ENCODE measurements at places on chromosomes 2 and 18. TPM values are rescaled to one million over a fixed set of nuclear protein-coding genes. Genes with fewer than 3 reads are reported as not detected.
A peak's percentile ranks its signal among the peaks of the same experiment; 100 is the strongest.

Gene CCDC74A
- 1.9 TPM for polyA plus RNA-seq

Gene FOXI3
- polyA plus RNA-seq: not detected

Gene MSTN
- polyA plus RNA-seq: 0.16 TPM

Gene NMS
- not detected for polyA plus RNA-seq

Gene MAPK4
- polyA plus RNA-seq: 0.81 TPM

Gene MSH2
- 4.9 TPM for polyA plus RNA-seq

Gene ATP8B1
- polyA plus RNA-seq: 25.5 TPM

Gene CAVIN2
- polyA plus RNA-seq: 12.0 TPM

- DNase-seq: peak; percentile 31
Observed at GRCh38 chr2:176553685-176554100, 284.5 kb downstream of the MTX2 start.

- DNase-seq: no peak
Observed at GRCh38 chr18:8707556-8708300, 2.4 kb downstream of the MTCL1 start.

DNA sequence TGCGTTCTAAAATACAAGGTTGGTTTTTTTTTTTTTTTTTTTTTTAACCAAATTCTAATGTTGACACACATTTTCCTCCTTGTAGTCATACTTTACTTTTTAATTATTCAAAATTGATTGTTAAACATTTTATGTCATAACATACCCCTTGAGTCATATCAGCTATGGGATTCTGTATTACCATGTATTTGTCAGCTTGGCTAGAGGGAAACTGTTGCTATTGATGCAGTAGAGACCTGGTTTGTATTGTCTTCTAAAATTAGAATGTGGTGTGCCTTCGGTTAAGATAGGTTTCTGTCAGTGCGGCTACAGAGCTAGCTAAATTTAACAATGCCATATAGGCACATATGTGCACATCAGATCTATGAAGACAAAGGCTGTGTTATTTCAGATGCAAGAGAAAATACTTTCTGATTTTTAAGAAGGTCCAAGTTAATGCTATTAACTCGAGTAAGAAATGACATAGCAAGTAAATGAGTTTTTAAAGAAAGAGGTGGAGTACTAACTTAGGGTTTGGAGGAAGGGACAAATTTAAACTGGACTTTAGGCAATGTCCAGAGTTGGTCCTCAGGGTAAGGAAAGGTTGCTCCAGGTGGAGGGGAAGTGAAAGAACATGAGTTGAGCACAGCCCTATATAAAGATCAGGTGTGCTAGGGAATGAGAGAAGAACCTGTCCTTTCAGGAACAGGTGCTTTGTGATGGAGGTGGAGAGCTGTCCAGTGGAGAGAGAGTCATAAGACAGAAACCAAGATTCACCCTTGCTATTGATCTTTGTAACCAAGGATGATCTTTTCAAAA is 152.3 kb downstream of the PRPF40A start:
- DNase-seq: no peak

DNA sequence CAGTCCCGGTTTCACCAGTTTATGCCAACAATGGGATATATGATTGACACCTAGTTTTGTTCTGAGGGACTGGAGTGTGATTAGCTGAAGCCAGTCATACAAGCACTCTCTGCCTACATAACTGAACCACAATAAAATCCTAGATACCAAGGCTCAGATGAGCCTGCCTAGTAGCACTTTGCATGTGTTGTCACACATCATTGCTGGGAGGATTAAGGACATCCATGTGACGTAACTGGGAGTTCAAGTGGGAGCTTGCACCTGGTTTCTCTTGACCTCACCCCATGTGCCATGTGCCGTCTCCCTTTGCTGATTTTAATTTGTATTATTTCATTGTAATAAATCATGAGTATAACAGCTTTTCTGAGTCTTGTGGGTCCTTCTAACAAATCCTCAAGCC is 90.3 kb downstream of the TMEM163 start:
- no peak for DNase-seq

DNA sequence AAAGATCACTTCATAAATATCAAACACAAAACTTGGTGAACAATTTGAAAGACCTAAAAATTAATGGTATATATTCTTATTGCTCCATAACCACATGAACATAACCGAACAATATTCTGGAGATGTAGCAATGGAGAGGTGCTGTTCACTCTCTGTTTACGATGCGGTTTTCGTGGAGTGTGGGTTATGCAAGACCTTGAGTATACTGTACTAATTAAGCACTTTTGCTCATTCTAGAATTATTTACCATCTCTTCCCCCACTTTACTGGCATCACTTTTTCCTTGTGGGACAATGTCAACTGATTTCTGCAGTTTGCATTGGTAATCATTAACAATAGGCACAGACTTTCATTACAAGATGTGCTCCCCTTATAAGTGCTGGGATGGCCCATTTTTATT is 97.6 kb downstream of the RAPH1 start:
- DNase-seq: no peak

DNA sequence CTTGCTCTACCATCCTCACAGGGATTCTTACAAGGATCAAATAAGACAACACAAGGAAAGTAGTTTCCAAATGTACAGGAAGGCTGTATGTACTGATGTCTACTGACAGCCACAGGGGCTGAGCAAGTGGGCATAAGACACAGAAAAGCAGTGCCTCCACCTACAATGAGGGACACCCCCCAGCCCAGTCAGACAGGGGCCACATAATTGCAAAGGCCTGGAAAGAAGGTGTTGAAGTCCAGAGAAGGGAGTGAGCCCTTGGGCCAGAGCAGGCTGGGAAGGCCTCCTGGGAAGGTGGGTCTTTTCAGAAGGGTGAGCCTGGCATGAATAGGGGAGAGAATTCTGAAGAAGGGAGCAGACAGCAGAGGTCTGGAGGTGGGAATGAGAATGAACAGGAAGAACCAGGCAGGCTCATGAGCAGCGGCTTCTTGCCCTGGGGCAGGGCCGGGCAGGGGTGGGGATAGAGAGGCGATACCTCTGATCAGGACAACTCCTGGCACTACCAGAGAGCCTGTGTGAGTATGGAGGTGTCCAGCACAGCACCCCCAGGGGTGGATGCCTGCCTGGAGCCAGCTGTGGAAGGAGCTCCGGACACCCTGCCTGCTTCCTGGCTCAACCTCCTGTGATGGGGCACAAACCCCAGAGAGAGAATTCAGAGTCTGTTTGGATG is 30.1 kb downstream of the HS1BP3 start:
- DNase-seq: no peak

DNA sequence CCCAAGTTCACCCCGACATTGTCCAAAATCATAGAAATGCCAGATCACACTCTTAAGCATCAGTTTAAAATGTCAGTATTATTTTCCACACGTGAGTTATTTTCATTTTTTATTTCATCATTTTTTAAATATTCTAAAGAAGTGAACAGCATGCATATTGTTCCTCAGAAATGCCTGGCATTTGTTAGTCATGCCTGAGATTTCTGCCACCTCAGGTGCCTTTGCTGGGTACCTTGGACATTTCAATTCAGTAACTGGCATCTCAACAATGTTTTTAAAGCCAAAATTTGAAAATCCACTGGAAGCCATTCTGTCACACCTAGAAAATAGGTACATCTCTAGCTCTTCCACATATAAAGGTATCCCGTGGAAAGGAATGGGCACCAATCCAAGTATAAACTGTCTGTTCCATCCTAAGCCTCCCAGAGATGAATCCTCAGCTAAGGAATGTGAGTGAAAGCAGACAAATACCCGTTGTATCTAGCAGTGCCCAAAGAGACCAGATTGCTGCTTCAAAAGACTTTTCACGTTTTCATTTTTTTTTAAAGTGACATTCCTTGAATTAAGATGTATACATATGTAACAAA is 159.8 kb downstream of the ZNF385B start:
- no peak for DNase-seq

DNA sequence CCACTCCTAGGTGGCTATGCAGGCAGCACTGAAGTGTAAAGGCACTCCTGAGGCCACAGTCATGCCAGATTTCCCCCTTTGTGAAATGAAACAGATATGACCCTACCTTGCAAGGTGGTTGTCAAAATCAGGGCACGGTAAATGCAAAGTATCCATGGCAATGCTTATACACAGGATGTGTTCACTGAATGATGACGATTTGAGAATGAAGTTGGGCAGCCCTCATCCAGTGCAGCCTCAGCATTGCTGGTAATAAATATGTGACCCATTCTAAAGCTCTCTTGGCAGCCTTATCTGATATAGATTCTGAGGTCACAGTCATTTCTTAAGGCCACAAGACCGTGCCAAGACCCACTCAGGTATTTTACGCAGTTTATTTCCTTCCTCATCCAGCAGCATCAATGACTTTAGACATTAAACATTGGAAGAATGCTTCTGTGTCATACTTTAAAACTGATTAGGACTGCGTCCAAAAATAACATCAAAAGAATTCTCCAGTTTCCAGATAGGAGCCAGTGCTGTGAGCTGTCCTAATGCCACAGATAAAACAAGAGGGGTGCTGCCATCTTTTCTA is 125.5 kb upstream of the SERTAD2 start:
- DNase-seq: no peak

DNA sequence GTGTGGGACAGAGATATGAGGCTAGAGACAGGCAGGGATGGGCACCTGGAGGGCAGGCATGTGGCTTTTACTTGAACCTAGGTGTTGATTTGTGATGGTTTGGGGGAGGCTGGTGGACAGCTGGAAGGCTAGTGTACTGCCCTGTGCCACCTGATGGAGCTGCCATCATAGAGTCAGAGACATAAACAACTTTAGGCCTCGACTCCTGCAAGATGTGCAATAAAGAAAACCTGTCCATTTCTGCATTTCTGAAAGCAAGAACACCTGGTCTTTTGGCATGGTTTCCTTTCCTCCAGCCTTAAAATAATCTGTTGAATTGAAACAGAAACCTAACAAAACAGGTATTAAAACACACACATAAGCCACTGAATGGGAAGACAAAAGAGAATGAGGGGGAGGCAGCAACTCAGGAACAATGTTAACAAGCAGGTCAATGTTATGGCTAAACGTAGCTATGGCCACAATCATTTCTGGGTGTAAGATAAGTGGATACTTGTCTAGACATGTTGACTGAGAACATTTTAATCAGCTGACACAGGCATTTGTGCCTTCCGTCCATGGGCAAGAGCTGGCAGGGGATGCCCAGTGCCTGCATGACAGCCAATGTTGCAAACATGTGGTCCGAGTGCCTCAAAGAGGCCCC is 87.8 kb downstream of the KCTD1 start:
- DNase-seq: no peak

GRCh38 chr2:211957799-211958198 is 580.8 kb downstream of the ERBB4 start:
- DNase-seq: no peak

GRCh38 chr18:8337211-8337610 is 272.0 kb upstream of the RAB12 start:
- DNase-seq: no peak

DNA sequence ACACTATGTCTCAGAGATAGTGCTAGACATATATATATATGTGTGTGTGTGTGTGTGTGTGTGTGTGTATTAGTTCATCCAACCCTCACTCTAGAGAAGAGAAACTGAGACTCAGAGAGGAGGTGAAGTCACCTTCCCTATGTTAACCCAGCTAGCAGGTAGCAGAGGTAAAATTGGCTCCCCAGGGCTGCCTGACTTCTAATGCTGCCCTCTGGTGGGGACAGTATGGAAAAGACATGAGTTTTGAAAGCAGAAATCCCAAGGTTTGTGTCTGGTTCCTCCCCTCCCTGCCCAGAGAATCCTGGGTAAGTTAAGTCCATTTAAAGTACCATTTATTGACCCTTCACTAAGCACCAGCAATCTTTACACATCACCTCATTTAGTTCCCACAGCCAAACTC is 137.7 kb downstream of the THNSL2 start:
- DNase-seq: peak; percentile 25

DNA sequence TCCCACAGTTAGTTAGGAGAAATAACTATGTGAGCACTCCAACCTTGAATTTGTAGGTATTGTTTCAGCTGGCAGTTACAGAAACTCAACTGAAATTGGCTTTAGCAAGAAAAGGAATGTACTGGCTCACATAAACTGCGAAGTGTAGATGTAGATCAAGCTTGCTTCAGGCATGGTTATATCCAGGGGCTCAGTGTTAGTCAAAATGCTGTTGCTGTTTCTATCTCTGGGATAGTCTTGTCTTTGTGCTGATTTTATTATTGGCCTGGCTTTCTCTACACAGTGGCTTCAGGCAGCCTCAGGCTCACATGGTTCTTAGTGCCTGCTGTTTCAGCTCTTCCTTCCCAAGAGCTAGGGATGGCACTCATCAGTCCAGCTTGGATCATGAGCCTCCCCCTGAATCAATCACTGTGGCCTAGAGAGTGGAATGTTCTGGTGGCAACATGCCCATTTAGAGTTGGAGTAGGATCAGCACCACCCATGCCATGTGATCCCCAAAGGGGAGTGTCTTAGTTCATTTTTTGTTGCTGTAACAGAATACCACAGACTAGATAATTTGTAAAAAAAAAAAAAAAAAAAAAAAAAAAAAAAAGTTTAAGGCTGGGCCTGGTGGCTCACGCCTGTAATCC is 69.1 kb upstream of the FOXI3 start:
- DNase-seq: no peak

- no peak for DNase-seq
Observed at GRCh38 chr2:209138079-209138478, 285.8 kb upstream of the MAP2 start.

DNA sequence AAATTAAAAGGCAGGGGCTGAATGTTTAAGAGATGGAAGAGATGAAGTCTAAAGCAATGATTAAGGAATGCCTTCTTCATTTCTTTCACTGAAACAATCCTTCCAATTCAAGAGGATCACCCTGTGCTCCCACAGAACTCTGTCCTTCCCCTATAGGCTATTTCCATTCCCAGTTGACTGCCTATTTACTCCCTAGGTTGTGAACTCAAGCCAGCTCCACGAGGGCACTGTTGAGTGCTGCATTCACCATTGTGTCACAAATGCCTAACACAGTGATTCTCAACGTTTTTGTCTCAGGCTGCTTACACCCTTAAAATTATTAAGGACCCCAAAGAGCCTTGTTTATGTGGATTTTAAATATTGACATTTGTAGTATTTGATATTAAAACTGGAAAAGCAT is 112.4 kb downstream of the AOX1 start:
- no peak for DNase-seq

- DNase-seq: peak; percentile 63
Observed at GRCh38 chr2:110858135-110858725, 125.9 kb downstream of the ACOXL start.

GRCh38 chr2:194926873-194927272 is 730.2 kb upstream of the SLC39A10 start:
- no peak for DNase-seq

GRCh38 chr18:34821669-34822210 is 111.6 kb downstream of the DTNA start:
- no peak for DNase-seq

DNA sequence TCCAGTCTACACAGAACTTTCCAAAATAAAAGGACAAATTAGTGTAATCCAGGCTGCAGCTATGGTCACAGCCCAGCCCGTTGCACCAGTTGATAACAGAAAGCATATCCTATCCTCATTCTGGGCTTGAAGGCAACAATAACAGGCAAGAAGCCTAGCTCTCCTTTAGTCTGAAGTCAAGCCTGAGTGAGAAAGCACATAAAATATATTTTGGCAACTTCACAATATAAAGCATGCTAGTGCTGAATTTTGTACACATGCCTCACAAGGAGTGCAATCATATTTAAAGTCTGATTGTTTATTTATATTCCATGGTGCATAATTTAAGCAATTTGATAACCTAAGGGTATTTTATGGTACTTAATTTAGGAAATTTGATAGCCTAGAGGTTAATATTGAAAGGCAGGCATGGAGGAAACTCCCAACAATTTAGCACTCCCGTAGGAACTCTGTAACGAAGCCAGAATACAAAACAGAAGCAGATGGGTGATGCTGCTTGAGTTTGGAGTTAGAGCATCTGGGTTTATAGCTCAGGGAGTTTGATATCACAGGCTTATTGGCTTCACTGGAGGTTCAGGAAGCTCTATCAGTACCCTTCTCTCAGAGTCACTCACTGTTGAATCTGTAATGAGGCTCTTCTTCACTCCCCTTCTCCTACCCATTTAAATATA is 1199.1 kb upstream of the GYPC start:
- no peak for DNase-seq

Measured in small intestine (tissue), 16 donors.